ENCODE measurements at places on chromosomes 5 and 9. TPM values are rescaled to one million over a fixed set of nuclear protein-coding genes. Genes with fewer than 3 reads are reported as not detected.

ASS1 gene
- 153 TPM for total RNA-seq

NCS1 gene
- total RNA-seq, result 5.2 TPM

CDC25C gene
- total RNA-seq, result 23.7 TPM

CAMK4 gene
- 60.3 TPM for total RNA-seq

DNA sequence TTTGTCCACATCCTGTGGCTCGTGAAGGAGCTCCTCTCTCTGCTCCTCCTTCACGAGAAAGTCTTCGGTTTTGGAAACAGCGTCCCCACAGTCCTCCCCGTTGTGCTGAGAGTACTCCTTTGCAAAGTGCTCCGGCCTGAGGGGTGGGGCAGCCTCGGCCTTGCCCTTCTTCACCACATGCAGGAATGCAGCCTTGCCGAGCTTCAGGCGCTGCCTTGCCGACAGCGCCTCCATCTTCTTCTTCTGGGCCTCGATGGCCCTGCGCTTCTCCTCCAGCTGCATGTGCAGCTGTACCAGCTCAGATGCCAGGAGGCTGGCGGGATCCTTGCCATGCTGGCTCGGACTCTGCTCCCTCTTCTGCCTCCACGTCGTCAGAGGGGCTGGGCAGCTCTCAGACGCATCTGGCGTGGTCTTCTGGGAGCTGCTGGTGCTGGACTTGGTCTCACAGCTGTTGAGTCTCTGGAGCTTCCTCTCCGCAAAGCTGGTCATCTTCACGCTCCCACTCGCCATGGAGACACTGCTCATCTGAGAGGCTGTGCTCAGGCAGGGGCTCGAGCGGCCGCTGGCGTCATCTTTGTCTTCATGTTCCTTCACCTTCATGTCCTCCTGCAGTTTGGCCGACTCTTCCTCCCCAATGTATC lies 85.5 kb downstream of the CAMSAP1 start:
- no peak for DNase-seq

DNA sequence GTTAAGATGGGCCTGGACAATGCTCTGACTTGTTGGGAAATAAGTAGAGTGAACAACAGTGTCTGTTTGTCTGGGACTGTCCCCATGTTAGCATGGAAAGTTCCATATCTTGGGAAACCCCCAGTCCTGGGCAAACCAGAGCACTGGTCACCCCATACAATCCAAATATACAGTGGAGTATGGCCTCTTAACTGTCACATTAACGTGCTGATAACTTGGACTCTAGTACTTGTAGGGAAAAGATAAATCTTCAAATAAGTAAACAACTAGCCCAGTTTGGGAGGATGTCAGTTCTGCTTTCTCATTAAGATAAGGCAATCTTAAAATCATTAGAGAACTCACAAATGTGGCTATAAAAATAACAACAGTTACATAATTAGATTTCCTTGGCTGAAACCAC lies 47.6 kb upstream of the JAK2 start:
- no peak for DNase-seq

- no peak for DNase-seq
Measured at GRCh38 chr5:96537386-96537785, 104.3 kb upstream of the PCSK1 start.

DNA sequence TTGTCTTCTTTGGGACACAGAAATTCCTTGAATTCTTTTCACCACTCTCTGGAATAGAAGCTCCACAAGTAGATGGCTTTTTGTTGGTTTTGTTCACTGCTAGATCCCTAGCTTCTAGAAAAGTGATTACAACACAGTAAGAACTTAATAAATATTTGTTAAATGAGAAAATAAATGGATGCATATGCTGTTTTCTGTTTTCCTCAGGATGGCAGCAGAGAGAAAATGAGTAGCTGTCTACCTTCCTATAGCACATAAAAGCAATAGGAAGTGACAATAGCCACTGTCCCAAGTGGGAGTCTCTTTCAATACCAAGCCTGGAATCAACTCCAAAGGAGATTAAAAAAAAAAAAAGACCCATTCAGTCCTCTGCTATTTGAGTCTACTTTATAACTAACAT lies 100.6 kb upstream of the NREP start:
- DNase-seq, result no peak

DNA sequence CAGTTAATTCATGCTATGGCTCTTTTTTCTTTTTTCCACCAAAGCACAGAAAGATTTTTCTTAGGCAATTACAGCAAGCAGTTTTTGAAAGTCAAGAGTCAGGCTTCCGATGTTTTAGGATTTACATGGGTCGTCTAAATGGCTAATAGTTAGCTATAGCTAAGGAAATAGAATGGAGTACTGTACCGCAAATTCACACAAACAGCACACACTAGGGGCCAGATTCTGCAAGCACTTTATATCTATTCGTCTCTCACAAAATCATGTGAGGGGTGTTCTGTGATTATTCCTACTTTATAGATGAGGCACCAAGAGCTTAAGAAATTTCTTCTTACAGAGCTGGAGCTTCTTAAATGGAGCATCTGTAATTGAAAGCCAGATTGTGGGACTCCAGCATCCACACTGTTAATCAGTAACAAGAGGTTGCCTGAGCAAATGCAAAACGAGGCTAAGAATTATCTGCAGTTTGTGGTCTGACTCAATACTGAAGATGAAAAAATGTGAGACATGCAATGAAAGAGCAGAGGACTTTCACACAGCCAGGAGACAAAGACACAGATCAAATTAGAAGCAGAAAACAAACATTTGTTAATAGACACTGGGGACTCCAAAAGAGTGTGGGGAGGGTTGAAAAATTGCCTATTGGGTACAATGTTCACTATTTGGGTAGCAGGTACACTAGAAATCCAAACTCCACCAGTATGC lies 62.7 kb upstream of the CTXN3 start:
- DNase-seq, result no peak

GRCh38 chr5:41925555-41925951 lies 472 bp downstream of the FBXO4 start:
- peak; percentile 52 for DNase-seq

- DNase-seq, result no peak
Measured at GRCh38 chr9:134538856-134539566, 102.6 kb upstream of the COL5A1 start.

GRCh38 chr5:110377943-110378342 lies 348.5 kb downstream of the TMEM232 start:
- no peak for DNase-seq

GRCh38 chr9:80866121-80866520 lies 823.2 kb downstream of the TLE1 start:
- DNase-seq, result no peak

Measured in testis (tissue), 5 donors.